Omental fat pad (tissue), 4 donors: ENCODE measurements at places on chromosomes 2 and 18.
A peak's percentile ranks its signal among the peaks of the same experiment; 100 is the strongest.

GRCh38 chr18:31977270-31977872 lies 34.4 kb upstream of the TRAPPC8 start:
- DNase-seq: no peak

GRCh38 chr2:101790857-101791256 lies 93.3 kb downstream of the MAP4K4 start:
- DNase-seq: no peak

DNA sequence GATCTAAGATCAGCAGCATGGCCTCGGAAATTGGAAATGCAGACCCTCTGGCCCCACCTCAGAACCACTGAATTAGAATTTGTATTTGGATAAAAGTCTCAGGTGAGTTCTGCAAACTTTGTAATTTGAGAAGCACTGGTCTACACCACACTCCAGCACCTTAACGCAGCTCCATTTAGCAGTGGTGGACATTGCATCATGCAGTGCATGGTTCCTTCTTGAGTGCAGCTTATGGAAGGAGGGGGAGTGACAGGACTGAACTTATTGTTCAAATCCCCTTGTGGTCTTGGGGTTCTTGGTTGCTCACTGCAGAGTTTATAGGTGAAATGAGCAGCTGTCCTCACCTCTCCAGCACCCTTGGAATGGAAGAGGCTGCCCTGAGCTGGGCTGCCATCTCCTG lies 17.4 kb upstream of the STEAP3 start:
- DNase-seq: no peak

DNA sequence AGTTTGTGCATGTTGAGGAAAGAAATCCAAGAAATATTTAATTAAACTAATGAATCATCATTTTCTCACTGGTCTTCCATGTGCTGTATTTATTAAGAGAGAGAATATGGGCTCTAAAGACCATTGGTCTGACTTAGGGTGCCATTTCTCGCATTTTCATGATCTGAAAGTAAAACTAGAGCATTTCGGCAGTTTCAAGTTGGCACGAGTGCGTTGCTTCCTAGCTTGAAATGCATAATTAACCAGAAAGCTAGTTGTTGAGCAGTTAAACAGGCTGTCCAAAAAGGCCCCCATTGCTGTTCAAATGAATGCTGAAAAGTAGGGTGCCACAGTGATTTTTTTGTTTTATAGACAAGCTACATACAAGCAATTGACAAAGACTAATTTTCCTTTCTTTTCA lies 47.4 kb downstream of the SLC8A1 start:
- DNase-seq: no peak

- no peak for DNase-seq
Observed at GRCh38 chr2:241980193-241980592, 110.7 kb downstream of the RTP5 start.

DNA sequence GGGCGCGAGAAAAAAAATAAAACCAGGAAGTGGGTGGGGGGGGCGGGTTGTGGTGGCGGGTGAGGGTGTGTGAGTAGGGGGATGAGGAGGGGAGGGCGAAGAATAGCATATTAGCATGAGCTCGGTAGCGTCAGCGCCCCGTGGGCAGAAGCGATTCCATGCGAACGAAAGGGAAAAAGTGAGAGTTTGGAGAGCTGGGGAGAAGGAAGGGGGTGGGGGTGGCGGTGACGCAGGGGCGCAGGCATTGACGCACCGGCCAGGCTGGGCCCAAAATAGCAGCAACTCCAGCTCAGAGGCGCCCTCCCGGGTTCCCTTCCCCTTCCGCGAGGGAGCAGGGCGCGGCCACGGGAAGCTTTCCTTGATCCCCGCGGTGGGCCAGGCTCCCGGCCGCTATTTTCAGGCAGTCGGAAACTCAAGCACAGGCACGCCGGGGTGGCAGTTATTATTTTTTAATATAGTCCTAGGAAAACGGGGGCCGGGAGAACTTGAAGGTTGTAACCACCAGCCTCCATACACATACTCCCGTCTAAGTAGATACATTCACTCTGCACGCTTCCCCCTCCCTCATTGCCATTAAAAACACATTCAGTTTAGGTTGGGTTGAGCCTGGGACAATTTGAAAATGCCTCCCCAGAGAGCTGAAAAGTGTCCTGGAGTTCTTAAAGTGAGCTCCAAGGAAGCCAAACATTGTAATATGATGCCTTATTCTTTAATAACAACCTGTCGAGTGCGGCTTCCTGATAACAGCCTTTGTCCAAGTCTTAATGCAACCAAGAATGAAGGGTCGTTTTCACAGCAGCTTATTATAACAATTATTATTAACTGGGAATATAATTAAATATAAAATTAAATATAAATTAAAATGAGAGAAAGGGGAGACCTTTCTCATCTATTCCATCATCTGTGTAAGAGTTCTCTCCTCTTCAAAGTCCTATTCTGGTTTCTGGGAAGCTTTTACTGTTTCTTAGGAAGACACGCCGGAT lies 2.3 kb upstream of the NR4A2 start:
- peak; percentile 67 for DNase-seq

DNA sequence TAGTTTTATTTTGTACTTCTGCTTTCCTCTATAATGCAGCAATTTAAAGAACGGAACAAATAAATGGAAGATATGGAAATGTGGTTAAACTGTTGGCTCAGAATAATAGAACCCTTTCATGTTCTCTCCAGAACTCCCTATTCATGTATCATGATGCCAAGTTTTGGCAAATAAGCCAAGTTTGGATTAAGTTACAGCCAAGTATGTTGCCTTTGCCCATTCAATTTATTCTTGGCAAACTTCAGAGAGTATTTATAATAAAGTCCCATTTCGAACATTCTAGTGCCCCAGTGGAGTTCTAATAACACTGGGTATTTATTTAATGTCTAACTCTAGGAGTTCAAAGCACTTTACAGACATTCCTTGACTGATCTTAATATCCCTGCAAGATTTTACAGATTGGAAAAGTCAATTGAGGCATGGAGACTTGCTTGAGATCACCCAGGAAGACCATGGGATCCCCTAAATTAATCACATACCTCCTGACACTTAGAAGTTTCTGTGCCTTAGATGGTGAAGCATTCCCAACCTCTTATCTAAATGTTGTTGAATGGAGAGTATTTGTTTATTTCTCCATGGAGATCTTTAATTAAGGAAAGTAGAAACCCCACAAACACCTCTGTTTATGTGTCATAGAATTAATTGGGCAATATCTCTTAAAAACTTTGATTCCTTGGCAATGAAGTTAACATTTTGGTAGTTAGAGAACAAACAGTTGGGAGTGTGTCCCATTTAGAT lies 106.7 kb downstream of the ACKR3 start:
- no peak for DNase-seq

GRCh38 chr18:11518788-11519685 lies 90.4 kb upstream of the SLC35G4 start:
- no peak for DNase-seq

GRCh38 chr2:175007510-175007909 lies 2.3 kb upstream of the CHN1 start:
- DNase-seq: no peak

- no peak for DNase-seq
Observed at GRCh38 chr18:41996020-41996419, 41.0 kb downstream of the PIK3C3 start.

DNA sequence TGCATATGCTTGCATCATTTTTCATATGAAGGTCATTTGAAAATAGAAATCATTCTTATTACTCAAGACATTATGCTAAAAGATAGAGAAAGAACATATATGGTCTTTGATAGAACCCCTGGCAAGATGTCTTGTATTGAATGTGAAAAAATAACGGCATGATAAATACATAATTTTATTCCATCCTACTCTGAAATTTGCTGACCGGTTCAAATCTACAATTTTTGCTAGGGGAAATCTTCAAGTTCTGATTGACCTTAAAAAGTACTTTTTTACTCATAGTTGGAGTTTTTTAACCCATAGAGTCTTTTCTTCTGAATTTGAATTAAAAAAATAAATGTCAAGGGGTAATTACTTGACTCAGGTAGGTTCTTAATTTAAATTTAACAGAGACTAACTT lies 920.8 kb downstream of the ERBB4 start:
- DNase-seq: no peak

DNA sequence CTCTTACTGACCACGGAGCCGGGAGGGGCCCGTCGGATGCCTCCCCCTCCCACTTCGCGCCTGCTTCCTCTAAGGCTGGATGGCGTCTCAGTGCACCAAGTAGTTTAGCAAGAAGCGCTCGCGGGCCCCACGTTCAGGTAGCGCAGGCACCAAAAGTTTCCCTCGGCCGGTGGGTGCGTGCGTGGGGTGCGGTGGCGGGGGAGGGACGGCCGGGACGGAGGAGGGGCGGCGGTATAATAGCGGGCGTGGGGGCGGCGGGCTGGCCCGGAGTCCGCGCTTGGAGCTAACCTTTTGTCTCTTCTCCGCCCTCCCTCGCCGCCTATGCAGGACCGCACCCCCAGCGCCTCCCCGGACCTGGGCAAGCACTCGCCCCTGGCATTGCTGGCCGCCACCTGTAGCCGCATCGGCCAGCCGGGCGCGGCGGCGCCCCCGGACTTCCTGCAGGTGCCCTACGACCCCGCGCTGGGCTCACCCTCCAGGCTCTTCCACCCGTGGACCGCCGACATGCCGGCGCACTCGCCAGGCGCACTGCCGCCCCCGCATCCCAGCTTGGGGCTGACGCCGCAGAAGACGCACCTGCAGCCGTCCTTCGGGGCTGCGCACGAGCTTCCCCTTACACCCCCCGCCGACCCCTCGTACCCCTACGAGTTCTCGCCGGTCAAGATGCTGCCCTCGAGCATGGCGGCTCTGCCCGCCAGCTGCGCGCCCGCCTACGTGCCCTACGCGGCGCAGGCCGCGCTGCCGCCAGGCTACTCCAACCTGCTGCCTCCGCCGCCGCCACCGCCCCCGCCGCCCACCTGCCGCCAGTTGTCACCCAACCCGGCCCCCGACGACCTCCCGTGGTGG lies 1.0 kb downstream of the SP5 start:
- no peak for DNase-seq

DNA sequence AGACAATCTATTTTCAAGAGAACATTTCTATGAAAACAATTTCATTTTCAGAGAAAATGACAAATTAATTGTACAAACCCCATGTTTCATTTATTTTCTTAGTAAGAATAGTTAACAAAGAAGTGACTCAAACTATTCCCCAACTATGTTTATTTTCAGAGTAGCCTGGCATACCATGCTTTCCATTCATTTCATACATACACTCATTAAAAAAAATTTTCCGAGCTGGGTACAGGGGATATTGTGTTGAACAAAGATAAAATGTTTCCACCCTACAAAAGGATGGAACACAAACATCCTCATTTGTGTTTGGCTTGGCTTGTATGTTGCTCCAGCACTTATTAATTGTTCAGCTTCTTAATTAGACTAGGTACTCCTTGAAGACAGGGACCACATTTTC lies 331.4 kb downstream of the EXOC6B start:
- DNase-seq: no peak

GRCh38 chr18:55850904-55851303 lies 262.9 kb upstream of the TCF4 start:
- no peak for DNase-seq

DNA sequence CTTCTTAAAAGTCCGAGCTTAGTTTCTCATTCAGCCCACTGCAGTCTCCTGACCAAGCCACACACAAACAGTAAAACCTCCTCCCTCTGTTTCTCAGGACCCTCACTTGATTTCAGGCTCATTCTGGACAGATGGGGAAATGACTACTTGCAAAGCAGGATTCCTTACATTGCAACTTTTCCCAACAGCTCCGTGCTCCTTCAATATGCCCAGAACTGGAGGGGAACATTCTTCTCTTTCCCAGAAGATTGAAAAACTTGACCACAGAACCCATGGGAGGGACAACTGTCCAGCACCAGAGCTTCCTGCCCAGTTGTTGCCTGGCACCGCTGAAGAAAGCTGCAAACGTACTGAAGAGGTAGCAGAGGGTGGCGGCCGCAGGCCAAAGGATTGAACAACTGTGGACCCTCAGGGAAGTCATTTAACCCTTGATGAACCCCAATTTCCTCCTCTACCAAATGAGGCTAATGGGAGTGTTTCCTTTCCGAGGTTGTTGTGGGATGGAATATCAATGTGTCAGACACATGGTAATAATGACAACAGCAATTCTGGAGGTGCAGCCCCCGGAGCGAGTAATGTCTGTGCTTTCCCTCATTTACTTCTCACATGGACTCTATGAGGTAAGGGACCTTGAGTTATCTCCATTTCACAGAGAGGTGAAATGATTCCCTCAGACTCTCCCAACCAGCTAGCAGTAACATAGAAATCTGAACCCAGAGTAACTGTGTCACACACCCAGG lies 25.0 kb downstream of the BCL11A start:
- DNase-seq: no peak

DNA sequence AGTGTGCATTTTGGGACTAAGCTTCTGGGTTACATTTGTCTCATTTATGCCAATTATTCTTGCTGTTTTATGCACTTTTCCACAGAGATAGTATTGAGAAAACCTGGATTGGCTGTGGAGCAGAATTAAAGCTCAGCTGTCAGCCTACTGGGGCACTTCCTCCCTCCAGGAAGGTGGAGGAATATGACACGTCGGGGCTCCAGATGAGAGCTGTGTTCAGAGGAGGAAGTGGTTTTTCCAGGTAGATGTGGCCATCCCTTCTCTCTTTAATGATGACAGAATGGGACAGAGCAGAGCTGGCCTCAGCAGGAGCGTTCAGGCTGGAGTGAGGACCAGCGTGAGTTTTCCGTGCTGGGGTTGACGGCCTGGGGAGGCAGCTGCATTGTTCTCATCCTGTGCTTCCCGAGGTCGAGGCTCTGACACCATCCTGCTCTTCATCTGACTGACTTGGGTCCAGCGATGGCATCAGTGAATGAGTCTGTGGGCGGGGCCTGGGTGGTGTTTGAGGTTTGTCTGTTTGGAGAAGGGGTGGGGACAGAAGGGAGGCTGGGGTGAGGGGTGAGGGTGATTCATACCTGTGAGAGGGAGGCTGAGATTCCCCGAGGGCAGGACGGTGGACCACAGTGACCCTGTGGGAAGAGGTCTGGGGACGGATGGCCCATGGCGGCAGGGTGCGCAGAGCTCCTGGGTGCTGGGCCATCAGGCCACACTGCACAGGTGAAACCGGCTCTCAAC lies 207.0 kb downstream of the LDLRAD4 start:
- DNase-seq: no peak

DNA sequence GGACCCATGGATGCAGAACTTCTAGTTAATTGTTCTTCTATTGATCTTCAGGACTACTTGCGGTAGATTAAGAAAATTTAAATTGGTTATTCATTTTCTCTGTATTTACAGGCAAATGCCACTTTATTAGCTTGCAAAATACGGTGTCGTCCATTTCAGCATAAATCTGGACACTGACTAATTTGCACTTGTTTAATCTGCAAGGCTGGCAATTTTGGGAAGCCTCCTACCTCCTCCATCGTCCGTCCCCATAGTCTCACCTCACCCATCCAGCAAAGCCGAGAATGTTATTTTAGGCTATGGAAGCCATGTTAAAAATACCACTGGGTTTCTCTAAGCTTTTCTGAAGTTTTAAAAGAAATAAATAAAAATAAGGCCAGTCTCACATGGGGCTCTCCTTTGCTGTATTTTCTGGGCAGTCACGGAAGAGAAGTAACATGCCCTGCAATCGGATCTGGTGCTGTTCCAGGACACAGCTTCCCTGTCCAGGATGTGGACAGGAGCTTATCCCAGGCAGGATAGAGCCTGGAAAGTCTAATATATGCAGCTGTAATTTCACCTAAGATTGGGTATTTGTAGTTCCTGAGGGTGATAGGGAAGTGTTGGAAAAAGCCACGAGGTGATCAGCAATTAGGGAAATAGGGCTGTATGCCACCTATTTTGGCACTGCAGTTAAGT lies 17.4 kb downstream of the TMEM178A start:
- no peak for DNase-seq

- no peak for DNase-seq
Observed at GRCh38 chr2:129870685-129871241, 108.7 kb upstream of the RAB6C start.

GRCh38 chr2:186429104-186429503 lies 57.0 kb upstream of the ZC3H15 start:
- DNase-seq: no peak

GRCh38 chr2:155060896-155061295 lies 362.4 kb downstream of the KCNJ3 start:
- no peak for DNase-seq
